Bronchus fibroblast of lung (primary cell): ENCODE measurements at places on chromosomes 11 and 22. TPM values are rescaled to one million over a fixed set of nuclear protein-coding genes. Genes with fewer than 3 reads are reported as not detected.

NRGN gene
- 6.6 and 7.1 TPM in 2 replicates for total RNA-seq

IPO7 gene
- 49.8 and 60.9 TPM in 2 replicates for total RNA-seq

C11orf86 gene
- 0.34 TPM in 1 of 2 replicates, not detected in the other for total RNA-seq

C11orf16 gene
- total RNA-seq: not detected in 2 replicates
